Psoas muscle (tissue), 8 donors: ENCODE measurements at places on chromosomes 13 and 19.

DNA sequence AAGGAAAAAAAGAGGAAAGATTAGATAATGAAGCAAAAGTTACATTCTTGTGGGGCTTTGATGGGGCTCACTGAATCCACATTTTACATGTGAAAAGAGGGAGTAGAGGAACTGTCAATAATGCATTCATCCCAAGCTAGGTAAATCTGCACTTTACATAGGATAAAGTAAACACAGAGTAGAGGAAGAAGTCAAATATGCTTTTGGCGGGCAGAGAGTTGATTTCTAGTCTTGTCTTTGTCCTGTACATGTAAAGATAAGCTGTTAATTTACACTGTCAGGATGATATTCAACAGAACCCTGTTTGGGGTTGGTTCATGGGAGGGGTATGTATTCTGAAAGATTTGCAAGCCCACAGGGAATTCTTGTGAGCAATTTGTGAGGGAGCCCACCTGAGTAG, 18.0 kb upstream of the TNFRSF19 start:
- no peak for DNase-seq

GRCh38 chr19:16586991-16587832, 15.0 kb upstream of the SLC35E1 start:
- DNase-seq: no peak

- no peak for DNase-seq
Observed at GRCh38 chr19:41621654-41622053, 5.2 kb downstream of the CEACAM4 start.

DNA sequence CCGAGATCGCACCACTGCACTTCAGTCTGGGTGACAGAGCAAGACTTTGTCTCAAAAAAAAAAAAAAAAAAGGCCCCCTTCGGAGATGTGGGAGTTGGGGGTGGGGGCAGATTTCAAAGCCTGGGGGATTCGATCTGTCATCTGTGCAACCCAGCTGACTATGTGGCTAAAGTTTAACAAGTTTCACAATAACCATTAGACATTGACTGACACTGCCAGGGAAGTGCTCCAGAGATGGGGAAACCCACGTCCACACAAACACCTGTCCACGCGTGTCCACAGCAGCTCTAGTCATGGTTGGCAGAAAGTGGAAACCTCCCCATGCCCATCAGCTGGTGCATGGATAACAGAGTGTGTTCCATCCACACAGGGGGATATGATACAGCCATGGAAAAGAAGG, 37.6 kb upstream of the HOMER3 start:
- no peak for DNase-seq

DNA sequence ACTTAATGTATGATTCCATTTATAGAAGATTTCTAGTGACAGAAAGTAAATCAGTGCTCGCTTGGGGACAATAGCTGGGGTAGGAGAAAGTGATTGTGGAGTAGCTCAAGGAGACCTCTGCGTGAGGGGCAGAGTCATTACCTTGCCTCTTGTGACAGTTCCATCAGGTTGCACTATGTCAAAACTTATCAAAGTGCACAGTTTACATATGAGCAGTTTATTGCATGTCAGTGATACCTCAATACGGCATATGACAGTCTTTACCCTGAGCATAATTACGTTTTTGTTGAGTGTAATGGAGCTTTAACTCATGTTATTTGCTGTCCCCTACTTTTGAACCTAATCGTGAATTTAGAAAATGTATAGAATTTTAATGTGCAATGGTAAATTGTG, 15.0 kb downstream of the ARHGEF7 start:
- no peak for DNase-seq

DNA sequence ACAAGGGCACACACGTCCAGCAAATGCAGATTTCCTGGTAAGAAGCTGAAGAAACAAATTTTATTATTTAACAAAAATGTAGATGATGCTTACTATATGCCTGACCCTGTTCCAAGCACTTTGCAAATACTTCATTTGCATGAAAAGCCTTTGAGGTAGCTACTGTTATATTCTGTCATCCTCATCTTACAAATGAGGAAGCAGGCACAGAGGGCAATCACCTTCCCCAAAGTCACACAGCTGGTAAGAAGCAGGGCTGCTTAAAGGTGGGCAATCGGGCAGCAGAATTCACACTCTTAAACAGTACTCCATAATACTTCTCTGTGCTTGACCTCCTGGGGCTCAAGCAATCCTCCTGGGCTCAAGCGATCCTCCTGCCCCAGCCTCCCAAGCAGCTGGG, 18.3 kb upstream of the PNMA8C start:
- no peak for DNase-seq
